ENCODE measurements at places on chromosomes 11 and 22. TPM values are rescaled to one million over a fixed set of nuclear protein-coding genes. Genes with fewer than 3 reads are reported as not detected.
A peak's percentile ranks its signal among the peaks of the same experiment; 100 is the strongest.

The HEPN1 gene
- total RNA-seq = not detected

The SYCE3 gene
- not detected for total RNA-seq

GRCh38 chr11:9396310-9396709 is 11.9 kb downstream of the IPO7 start:
- DNase-seq = no peak

DNA sequence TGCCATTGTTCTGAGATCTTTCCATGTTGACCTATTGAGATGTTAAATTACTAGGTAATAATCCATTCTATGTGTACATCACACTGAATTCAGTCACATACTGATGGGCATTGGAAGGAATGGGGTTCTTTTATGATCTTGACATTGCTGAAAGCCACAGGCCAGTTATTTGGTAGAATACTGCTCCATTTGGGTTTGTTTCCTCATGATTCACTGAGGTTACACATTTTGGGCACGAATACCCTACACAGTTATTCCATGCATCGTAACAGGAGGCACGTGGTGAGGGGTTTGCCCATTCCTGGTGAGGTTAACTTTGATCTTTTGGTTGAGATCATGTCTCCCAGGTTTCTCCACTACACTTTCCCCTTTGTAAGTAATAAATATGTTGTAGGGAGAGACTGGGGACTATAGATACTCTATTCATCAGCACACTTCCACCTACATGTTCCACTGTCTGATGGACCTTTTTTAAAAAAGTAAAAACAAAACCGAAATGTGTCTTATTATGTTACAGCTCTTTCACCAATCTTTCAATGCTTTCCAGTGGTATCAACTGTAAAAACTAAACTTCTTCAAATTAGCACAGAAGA is 12.0 kb upstream of the FOLR1 start:
- no peak for DNase-seq

- peak; percentile 13 for DNase-seq
Observed at GRCh38 chr11:61069427-61069826, 32.9 kb upstream of the CD5 start.

All from sigmoid colon (tissue), 7 donors.